Stimulated activated CD4-positive, alpha-beta T cell treated with anti-CD3 and anti-CD28 coated beads, Interleukin-15, amount 100 ng/mL, for 1 hour (primary cell): ENCODE measurements at places on chromosomes 12 and 14.

DNA sequence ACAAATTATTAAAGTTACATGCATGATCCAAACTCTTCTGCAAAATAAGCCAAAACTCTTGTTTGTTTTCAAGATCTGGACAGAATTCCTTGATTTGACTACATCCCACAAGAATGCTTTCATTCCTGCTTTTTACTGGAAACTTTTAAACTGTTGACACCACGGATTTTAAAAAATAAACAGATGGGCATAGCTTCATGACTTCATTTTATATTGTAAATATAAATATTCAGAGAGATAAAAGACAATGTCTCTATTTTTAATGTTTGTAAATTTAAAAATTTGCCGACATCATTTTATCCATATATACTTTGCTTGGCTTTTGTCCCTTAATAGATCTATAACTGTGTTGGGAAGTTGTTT, 134.3 kb upstream of the DCN start:
- DNase-seq, result no peak

GRCh38 chr12:6262211-6262610, 48.3 kb upstream of the PLEKHG6 start:
- no peak for DNase-seq

GRCh38 chr12:50059440-50060119, 2.2 kb downstream of the ASIC1 start:
- DNase-seq, result no peak

DNA sequence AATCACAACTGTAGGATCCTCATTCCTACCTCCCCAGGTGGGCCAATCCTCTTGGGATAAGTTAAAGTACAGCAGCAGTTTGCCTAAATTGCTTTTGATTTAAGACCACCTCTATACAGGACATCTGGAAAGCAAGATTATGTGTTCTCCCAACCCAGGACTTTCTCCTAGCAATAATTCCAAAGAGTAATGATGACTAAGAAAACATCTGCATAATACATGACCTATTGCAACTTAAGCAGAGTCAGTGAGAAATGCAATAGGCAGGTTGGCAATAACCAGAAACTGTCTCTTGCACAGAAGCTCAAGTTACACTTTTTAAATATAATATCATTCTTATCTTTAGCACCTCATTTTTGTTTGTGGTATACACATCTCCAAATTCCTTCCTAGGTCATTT, 275.4 kb downstream of the TRHDE start:
- DNase-seq, result no peak

DNA sequence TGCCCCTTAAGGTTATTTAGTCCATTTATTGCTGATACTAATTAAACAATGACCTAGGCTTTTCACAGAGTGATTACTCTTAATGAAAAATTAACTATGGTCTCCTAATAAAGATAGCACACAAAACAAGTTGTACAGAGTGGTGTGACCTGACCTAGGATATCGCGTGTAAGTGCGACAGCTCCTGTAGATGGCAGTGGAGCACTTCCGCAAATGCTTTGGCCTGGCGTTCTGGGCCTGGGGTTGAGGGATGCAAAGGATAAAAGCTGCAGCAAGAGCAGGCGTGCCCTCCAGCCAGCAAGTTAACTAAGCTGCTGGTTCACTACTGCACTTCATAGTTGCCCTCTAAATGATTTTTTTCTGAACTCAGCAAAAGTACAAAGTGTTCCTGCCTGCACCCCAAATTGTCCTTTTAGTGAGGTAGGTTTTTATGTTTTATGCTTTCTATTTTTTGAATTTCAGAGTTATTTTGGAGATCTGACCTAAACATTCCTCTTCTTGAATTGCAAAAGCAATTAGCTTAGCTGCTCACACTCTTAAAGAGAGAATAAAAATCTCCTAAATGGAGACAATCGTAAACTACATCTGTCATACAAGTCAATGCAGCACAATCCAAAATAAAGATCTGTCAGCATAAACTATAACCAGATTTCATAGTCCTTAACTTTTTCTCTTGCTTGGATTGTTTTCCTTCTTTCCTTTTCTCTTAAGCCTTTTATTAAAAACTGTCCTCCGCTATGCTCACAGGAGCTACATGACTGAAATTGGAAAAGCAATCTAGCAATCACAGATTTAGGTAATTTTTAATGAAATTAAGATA, 379.6 kb downstream of the LRIG3 start:
- no peak for DNase-seq
